ENCODE measurements at places on chromosomes 13 and 19. TPM values are rescaled to one million over a fixed set of nuclear protein-coding genes. Genes with fewer than 3 reads are reported as not detected.
A peak's percentile ranks its signal among the peaks of the same experiment; 100 is the strongest.

- DNase-seq: no peak
These were observed 14.1 kb downstream of the CFD start for GRCh38 chr19:873561-874041.

IGFL1 gene
- not detected for total RNA-seq

ZFP14 gene
- 0.99 TPM for total RNA-seq

DNA sequence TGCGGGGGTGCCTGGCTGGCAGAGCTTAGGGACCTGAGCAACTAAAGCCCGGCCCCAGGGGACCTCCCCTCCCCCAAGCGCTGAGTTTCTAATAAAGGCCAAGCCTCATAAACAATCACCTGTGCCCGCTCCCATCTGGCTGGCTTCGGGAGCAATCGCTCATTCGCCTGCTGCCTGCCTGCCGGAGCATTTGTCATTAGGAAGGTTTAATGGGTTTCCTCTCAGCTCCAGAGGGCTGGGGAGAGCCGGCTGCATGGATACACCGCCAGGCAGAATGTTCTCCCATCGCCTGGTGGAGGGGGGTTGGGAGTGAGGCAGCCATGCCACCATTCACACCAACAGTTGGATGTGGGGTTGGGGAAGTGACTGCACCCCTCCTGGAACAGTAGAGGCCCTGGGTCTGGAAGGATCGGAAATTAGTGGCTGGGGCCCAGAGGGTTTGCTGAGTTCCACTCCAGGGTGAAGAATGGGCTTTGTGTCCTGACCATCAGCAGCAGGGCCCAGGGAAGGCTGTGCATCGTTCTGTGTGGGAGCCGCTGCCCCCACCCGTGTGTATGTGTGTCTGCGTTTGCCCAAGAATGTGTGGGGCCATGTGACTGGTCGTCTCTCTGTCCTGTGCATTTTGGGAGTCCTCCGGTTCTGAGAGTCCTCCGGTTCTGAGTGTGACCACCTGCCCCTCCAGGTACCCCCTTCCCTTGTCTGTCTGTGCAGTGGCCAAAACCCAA is 15.3 kb downstream of the PIN1 start:
- peak; percentile 51 for DNase-seq

DNA sequence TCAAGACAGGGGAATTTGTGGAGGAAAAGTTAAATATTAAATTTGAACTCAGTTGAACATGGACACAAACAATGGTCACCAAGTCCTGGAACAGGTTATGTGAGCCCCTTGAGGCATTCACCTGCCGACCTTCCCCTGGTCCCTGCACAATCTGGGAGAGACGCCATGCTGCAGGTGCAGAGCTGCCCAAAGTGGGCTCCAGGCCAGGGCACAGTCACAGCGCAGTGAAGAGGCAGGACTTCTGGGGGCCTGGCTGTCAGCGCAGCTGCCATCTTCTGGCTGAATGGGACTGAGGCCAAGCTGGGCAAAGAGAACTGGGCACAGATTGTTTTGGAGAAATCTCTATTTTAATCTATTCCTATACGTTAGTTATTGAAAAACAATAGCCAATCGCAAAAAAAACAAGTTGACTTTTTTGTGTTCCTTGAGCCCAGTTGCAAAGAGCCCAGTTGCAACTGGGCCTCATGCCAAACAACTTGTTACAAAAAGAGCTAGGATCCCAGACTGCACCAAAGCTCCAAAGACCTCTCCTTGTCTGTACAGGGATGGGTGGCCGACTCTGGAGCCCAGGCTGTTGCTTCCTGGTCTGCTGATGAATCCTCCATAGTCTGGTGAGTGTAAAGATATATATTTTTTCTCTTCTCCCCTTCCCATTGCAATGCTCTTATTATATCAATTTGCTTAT is 1.2 kb upstream of the ZNF626 start:
- DNase-seq: no peak

- DNase-seq: no peak
These were observed 522.1 kb downstream of the SUCLA2 start for GRCh38 chr13:47478985-47479384.

GRCh38 chr19:42284066-42284501 is 15.0 kb downstream of the CIC start:
- DNase-seq: peak; percentile 84

DNA sequence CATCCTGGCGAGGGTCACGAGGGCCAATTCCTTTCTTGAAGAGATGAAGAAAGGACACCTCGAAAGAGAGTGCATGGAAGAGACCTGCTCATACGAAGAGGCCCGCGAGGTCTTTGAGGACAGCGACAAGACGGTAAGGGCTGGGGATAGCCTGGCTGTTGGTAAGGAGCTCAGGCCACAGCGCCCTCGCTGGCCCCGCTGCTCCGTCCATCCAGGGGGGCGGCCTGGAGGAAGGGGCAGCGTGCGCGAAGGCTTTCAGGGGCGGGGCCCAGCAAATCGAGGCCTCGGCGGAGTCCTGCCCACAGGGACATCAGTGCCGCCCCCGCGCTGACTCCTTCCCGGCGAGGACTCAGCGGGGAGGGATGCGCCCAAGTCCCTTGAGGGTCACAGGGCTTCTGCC is 6.9 kb downstream of the F10 start:
- peak; percentile 5 for DNase-seq

DNA sequence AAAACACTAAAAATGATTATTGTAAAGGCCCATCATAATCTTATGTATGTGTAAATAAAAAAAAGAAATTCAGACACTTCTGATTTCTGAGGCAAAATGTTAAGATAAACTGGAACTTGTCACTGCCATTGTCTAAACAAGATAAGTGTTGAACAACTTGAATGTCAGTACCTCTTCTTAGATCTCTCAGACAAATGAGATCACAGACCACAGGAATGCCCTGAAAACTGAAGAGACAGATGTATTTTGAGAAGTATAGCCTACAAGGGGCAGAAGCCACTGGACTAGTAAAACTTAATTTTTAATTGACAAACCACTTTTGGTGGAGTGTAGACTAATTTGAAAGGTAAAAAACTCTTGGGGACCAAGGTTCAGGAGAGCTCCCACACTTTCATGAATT is 375.5 kb upstream of the SLITRK5 start:
- DNase-seq: no peak

TMEM161A gene
- total RNA-seq: 22.1 TPM

DNA sequence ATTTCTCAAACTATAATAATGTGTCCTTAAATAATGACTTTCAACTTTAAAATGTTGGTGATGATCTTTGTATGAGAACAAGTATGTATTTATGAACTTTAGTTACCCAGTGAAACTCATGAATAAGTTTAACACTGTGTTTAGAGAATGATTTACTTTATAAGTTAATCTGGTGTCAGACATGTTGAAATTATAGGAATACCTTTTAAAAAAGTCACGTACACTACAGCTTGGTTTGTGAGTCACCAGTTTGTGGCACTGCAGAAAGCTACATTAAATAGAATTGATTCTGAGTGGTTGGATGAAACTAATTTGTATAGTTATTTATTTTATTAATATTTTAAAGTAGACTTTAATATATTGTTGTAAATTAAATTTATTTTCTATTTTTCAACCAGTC is 1366.2 kb upstream of the PCDH20 start:
- DNase-seq: no peak

- DNase-seq: no peak
These were observed 16.7 kb downstream of the TICAM1 start for GRCh38 chr19:4814625-4815425.

DNA sequence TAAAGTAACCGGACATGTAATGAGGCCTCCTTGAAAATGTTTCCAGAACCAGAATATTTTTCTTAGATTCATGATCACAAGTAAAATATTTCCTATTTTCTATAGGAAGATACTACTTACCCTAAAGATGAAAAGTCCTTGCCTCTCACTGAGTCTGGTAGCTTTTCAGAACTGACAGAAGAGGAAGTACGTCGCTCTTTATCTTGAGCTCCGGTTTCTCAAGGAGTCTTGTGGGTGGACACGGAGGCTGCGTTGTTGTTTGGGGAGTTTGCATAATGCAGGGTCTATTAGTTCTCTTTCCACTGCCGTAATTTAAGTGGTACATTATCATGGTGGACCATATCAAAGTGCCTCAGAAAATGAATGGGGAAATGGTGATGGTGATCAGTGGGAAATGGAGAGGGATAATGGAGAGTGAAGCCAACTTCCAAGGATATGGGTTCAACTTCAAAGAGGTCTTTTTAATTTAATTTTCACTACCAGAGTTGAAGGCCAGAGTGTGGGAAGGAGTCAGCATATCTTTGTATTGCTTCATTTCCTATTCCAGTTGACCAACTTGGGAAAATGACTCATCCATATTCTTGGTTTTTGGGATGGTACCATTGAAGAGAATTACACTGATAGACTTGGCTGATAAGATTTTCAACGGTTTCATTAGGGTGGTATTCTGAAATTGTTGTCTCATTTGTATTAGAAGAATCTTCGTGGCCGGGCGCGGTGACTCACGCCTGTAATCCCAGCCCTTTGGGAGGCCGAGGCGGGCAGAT is 23.4 kb downstream of the MBD3L2B start:
- peak; percentile 15 for DNase-seq

Data from body of pancreas (tissue), 4 donors.